Skeletal muscle cell (primary cell): ENCODE measurements at places on chromosomes 12 and 14.

GRCh38 chr14:52078095-52078531, 9.3 kb upstream of the NID2 start:
- DNase-seq, result no peak

GRCh38 chr12:94169495-94169894, 21.1 kb downstream of the PLXNC1 start:
- DNase-seq, result no peak

- peak; percentile 16 for DNase-seq
These were observed 231.2 kb upstream of the DCN start for GRCh38 chr12:91413581-91414546.

- no peak for DNase-seq
These were observed 43.5 kb downstream of the PRMT8 start for GRCh38 chr12:3534511-3534910.

DNA sequence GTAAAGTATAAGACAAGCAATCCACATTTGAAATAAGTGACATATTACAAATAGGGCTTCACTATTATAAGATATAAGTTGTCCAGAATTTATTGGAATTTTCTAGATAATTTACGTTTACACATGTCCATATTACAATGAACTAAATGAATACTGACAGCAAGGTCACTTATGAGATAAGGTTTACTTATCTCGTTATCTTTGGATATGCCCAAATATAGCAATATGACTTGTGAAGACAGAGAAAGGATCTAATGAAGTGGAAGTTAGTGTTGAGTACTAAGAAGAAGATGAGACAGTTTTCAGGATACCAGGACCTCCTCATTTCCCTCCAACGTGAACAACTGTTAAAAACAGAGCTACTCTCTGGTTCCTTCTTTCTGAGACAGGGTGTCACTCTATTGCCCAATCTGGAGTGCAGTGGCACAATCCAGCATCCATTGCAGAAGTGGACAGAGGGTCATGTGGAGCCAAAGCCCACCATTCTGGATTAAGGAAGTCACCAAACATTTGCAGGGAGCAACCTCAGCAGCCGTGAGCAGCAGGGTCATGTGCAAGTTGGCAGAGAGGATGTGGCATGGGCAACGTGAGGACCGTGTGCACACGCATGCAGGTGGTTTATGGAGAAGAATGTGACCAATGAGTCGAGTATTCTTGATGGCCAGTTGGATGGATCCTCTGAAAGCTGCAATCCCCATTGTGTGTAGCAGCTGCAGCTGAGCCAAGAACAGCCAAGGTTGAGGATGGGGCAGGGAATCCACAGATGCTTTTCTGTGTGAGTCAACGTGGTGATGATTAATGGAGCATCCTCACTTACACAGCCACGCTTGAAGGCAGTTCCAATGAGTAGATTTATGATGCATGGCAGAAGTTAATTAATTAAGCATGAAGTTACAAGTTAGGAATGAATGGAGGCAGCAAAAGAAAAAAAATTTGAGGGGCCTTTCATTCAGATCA, 111.0 kb downstream of the BICD1 start:
- DNase-seq, result peak; percentile 55

DNA sequence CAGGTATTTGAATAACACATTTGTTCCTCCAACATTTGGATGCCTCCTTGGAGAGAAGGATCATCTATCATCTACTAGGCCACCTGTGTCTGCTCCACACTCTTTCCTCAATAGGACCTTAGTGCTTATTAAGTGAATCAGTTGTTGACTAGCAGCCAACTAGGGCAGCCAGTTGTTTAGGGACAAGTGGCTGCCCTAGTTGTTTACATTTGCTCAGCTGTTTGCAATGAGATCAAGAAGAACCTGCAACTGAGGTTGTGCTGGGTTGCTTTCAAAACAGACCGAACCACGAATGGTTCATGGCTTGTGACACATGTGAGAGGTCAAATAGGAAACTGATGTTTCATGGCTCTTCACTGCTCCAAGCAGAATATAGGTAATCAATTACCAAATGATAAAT, 53.8 kb downstream of the TMCC3 start:
- DNase-seq, result peak; percentile 48

- no peak for DNase-seq
These were observed 13.1 kb downstream of the PGAM5 start for GRCh38 chr12:132723764-132724140.

- DNase-seq, result no peak
These were observed 113.7 kb downstream of the ESRRB start for GRCh38 chr14:76489667-76490066.

DNA sequence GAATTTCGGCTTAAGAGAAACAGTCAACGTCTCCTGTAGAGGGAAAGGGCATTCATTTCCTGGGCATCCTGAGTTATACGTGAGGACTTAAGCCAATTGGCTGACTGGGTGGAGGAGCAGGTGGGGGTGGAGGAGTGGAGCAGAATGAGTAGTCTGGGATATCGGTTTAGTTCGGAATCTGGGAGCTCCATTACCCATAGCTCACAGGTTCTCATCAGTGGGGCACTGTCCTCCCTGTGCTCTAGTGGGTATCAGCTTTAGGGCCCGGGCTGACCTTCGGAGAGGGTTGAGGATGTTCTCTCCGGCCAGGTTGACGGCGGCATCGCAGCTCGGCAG, 704 bp downstream of the SDR39U1 start:
- no peak for DNase-seq

GRCh38 chr12:25932971-25933370, 25.5 kb upstream of the RASSF8 start:
- DNase-seq, result no peak

DNA sequence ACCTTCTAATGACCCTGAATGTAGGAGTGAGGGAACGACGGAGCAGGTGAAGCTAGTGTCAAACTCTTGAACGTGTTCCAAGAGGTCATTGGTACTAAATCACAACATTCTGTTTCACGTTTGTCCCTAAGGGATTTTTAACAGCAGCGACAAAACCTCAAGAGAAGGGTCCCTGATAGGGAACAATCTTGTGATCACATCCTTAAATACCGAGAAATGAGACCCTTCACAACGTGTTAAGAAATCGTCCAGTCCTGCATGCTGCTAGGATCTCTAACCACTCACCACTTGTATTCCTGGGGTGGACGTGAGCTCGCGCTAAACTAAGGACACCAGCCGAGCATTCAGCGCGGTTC, 134.1 kb upstream of the KRAS start:
- DNase-seq, result no peak

GRCh38 chr14:54625112-54625511, 58.2 kb downstream of the SAMD4A start:
- no peak for DNase-seq

GRCh38 chr12:87809916-87810315, 219.3 kb downstream of the C12orf50 start:
- DNase-seq, result no peak

GRCh38 chr12:116922194-116922897, 11.6 kb downstream of the FBXW8 start:
- DNase-seq, result peak; percentile 70

- no peak for DNase-seq
These were observed 102.6 kb upstream of the PRB2 start for GRCh38 chr12:11497995-11498394.

DNA sequence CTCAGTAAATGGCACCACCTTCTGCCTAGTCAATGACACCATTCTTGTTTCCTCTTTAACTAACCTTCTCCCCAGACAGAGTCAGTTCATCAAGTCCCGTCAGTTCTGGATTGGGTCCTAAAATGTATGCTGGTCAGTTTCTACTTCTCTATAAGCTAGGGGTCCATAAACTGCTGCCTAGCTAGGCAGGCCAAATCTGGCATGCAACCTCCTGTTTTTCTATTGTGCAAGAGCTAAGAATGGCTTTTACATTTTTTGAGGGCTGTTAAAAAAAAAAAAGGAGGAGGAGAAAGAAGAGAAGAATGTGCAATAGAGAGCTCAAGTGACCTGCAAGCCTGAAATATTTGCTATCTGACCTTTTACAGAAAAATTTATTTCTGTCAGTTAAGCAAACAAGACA, 6.4 kb upstream of the TMED10 start:
- DNase-seq, result no peak

DNA sequence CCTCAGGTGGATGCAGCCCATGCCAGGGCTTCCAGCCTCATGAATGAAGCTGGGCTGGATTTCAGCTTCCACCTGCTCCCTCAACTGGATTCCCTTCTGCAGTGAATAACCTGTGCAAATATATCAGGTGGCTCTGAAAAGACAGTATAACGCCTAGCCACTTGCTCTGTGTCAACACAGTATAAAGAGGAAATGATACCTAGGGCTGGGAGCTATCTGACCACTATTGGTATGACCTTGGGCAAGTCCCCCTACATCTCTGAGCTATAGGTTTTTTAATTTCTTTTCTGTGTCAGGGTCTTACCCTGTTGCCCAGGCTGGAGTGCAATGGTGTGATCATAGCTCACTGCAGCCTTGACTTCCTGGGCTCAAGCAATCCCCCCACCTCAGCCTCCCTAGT, 19.8 kb downstream of the ISM2 start:
- no peak for DNase-seq

- no peak for DNase-seq
These were observed 3.7 kb downstream of the NFKBIA start for GRCh38 chr14:35400648-35401421.

GRCh38 chr12:52027085-52027843, 20.5 kb downstream of the TAMALIN start:
- DNase-seq, result no peak

DNA sequence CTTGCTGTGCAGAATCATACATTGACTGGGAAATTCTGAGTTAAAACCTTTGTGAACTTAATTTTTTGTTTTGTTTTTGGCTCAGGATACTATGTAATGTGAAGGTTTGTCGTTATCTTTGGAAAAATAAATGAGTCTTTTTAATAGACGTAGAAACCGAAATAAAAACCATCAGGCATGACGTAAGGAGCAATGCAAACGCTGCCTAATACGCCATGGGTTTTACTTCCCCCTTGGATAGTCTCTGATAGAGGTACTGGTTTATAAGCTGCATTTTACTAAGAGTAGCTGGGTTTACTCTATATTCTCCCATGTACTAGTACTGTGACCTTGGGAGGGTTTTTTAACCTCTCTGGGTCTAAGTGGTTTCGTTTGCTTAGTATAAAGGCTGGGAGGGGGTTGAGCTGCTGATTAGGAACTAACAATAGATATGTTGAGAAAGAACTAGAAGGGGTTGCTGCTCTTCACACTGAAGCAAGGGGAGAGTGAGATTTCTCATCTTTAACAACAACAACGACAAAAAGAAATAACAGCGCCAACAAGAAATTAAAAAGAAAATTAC, 66.8 kb upstream of the SLCO1C1 start:
- no peak for DNase-seq

DNA sequence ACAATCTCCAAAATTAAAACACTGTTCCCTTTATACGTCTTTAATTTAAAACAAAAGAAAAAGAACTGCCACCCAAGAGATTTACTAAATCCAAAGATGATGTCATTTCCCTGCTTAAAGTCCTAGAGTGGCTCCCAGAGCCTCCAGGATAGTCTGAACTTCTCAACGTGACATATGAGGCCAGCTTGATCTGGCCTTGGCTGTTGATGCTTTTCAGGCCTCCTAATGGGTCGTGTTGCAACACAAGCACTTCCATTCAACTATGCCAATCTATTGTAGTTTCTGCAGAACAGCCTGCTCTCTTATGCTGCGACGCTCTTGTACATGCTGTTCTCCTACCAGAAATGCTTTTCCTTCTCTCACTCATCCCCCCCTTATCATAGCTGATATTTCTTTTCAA, 35.7 kb downstream of the LGR5 start:
- DNase-seq, result peak; percentile 64

DNA sequence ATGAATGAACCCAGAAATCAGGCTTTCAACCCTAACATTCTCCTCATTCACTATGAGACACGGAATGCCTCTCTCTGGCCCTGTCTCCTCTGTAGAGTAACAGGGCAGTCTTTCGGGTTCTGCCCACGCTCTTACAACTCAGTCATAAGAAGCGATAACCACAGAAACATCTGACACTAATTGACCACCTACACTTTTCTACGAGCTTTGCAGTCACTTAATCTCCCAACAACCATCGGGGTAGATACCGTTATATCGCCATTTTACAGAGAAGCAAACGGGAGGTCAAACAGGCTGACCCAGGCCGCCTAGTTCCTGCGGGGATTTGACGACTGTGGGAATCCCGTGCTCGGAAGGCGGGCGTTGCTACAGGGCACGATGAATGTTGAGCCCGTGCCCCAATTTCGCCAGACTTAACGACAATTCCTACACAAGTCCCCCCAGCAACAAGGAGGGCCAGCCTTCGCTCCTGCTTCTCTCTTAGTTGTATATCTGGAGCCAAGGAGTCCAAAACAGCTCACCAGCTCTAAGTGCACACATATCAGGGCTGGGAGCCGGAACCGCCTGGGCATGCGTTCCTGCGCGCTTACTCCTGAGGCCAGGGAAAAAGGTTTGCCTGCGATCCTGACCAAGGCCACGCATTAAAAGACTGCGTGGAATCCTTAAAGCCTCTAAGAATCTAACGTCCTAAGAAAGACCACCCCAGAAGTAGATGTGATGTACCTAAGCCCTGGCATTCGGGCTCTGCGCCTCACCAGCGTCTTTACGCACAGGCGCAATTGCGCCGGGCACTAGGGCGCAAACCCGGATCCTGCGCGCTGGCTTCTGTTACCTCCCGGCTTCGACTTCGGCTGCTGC, 38.7 kb upstream of the TBX5 start:
- no peak for DNase-seq

DNA sequence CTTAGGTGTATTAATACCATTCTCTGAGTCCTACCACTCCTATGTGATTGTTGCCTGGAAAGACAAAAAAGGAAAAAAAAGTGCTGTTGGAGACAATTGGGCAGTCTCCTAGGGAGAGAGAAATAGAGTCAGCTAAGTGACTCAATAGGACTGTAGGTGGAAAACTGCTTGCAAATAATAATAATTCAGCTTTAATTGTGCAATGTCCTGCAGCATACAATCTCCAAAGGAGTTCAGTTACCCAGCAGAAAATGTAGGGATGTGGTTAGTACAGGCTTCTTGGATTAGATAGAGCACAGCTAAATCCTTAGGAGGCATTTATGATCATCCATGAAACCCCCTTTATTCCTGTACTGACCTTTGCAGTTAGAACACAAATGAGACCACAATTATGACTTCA, 3.0 kb upstream of the SRSF9 start:
- DNase-seq, result no peak
